ENCODE measurements at places on chromosomes 16 and 17.
A peak's percentile ranks its signal among the peaks of the same experiment; 100 is the strongest.

GRCh38 chr17:1898332-1898731, 68.5 kb downstream of the RPA1 start:
- no peak for DNase-seq

GRCh38 chr17:66432411-66432957, 130.1 kb downstream of the PRKCA start:
- DNase-seq = no peak

DNA sequence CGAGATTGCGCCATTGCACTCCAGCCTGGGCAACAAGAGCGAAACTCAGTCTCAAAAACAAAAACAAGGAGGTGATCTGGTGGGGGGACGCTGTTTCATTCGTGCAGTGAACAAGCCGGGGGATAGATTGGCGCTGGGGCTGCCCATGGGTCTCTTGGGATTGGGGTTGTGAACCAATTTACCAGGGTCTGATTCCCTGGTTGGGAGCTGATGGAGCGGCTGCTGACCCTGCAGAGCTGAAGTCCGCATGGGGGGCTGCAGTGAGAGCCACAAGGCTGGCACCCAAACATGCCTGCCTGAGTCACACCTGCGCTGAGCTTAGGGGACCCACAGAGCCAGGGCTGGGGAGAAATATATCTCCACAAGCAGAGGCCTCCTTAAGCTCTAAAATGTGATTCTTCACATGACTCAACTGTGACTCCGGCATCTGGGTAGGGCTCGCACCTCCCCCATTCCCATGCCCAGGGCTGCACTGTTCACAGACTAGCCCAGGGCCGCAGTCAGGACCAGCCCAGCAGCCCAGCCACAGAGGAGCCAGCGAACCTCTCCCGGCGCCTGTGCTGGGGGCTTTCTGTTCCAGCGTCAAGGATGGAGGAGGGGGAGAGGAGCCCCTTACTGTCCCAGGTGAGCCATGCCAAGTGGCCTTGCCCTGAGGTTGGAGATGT, 5.0 kb downstream of the TSPAN10 start:
- no peak for DNase-seq

- no peak for DNase-seq
These were observed 4.5 kb upstream of the PHAF1 start for GRCh38 chr16:67105246-67105645.

DNA sequence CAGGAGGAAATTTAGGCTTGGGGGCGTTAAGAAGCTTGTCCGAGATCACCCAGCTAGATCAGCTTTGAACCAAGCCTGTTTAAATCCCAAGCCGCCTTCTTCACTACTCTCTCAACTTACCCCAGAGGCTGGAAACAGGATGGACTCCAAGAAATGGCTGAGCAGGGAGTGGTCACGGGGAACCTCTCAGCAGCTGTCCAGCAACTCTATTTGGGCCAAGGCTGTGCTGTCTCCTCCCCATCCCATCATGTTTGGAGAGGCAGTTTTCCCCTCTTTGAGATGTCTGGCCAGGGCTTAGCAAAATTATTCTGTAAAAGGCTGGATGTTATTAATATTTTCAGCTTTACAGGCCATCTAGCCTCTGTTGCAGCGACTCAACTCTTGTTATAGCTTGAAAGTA, 305.7 kb downstream of the RBFOX1 start:
- DNase-seq = no peak

- peak; percentile 95 for DNase-seq
These were observed at the start of gene BAIAP2 for GRCh38 chr17:81034779-81035520. Gene BAIAP2, plus strand, starts transcription at chr17:81035151. Its CDS starts 104 bp downstream, at chr17:81035255.

DNA sequence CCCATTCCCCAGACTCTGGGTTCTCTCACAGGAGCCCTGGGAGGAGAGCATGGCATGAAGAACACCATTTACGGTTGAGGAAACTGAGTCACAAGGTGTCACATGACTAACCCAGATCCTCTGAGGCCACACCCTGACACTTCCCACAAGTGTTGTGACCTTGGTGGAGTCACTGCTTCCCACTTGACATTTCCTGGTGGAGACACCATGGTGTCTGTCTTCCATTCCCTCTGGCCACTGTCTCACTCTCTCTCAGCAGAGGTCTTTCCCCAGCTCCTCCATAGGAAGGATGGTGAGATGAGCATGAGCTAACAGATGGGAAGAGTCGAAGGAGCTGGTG, 116.2 kb downstream of the GNAO1 start:
- DNase-seq = no peak

- no peak for DNase-seq
These were observed 10.2 kb downstream of the SOX8 start for GRCh38 chr16:991773-992172.

GRCh38 chr16:3004319-3004718, 8.4 kb upstream of the CLDN9 start:
- no peak for DNase-seq

GRCh38 chr17:3610523-3610922, 1.3 kb upstream of the TRPV1 start:
- DNase-seq = no peak

- DNase-seq = no peak
These were observed 21.8 kb downstream of the SLC12A3 start for GRCh38 chr16:56886826-56887225.

DNA sequence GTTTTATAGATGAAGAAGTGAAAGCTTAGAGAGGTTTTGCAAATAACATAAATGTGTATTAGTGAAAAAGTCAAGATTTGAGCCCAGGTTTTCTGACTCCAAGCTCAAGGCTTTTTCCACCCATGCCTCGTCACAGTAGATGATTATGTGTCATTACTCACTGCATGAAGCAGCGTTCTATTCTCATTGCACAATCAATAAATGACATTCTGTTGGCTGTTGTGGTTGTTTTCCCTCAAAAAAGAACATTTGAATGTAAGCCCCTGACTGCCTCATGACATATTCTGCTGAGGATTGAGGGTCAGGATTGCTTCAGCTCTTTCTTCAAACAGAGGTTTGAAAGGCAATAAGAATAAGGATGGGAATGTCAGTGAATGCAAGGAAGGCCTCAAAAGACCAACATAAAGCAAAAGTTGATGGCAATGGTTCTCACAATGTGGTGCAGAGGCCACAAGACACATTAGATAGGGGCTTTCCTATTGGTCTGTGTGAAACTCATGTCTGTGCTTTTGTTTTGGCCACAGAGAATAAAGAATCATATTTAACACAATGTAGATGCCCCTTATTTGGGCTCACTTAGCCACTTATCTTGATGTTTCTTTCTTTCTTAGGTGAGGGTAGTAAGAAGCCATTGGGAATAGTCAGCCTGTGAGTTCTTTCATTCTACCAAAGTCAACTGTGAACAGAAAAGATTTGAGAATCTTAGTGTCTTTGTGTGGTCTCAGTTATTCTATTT, 5.4 kb upstream of the MMD start:
- no peak for DNase-seq

- DNase-seq = no peak
These were observed 612.1 kb upstream of the SALL1 start for GRCh38 chr16:51763072-51763661.

DNA sequence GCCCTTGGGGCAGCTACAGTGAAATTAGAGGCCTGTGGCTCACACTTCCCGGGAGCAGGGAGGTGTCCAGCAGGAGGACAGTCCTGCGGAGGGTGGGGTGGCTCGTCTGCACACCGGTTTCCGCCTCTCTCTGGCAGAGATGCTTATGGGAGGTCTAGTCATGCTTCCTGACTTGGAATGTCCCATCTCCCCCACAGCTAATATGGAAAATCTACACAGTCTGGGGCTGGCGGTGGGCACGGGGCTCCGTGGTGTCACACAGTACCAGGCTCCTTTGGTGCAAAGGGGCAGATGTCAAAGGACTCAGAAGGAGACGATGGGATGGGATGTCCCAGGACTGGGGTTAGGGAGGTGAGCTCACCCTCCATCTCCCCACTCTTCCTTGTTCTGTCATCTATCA, 44.1 kb upstream of the DOC2B start:
- DNase-seq = no peak

- no peak for DNase-seq
These were observed 36.5 kb upstream of the SIAH1 start for GRCh38 chr16:48421741-48422140.

DNA sequence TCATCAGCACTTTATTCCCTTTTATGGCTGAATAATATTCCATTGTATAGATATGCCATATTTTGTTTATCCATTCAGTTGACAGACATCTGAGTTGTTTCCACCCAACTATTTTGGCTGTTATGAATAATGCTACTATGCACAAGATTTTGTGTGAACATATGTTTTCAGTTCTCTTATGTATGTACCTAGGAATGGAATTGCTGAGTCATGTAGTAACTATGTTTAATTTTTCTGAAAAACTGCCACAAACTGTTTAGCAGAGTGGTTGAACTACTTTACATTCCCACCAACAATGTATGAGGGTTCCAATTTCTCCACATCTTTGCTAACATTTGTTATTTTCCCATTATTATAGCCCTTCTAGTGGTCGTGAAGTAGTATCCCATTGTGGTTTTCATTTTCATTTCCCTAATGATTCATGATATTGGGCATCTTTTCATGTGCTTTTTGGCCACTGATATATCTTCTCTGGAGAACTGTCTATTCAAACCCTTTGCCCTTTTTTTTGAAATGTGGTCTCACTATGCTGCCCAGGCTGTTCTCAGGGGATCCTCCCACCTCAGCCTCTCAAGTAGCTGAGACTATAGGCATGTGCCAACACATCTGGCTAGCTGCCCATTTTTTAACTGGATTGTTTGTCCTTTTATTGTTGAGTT, 26.3 kb downstream of the SMURF2 start:
- DNase-seq = no peak

GRCh38 chr17:43314611-43315011, 80.8 kb upstream of the RNU2-1 start:
- no peak for DNase-seq

DNA sequence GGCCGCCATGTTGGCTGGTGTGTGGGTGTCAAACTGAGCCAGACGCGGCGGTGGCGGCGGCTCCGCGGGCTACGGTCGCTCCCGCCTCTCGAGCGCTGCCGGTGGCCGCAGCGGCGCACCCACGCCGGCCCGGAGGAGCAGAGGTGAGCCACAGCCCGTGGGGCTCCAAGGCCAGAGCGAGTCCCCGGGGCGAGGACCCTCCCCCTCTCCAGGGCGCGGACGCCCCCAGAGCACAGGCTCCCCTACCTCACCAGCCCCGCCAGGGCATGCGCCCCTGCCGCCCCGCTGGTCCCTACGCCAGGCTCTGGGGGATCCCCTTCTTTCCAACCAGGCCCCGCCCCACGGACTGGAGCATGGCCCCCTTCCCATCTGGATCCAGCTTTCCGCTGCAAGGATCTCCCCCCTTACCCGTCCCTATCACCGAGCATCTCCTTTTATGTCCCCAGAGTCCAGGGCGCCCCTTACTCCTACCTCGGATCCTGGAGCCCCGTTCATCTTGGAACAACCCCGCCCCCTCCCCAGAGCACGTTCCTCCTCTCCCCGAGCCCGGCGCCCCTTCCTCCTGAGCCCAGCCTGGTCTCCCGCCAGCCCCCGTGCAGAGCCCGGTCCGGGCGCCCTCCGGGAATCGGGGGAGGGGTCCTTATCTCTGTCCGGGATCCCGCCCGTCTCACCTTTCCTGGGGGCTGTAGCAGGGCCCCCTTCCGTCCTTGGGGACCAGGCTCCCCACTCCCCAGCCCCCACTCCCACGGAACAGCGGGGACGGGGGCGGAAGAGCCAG, 412 bp downstream of the EPN2 start:
- DNase-seq = peak; percentile 81

DNA sequence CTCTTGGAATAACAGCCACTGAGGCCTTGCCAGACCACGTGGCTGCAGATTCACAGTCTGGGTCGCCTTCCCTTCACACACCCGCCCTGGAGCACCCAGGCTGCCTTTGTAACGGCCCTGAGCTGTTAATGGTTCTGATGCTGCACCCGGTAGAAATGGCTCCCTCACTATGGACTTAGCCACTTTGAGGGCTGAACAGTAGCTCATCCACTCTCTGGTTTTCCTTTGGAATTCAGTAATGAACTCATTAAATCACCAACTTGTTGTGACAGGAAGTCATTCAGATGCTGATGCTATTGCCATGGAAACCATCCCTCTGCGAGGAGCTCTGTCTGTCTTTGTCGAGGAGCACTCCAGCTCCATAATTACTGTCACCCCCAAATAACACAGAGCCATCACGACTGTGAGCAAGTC, 59.2 kb downstream of the CDK5R1 start:
- no peak for DNase-seq

DNA sequence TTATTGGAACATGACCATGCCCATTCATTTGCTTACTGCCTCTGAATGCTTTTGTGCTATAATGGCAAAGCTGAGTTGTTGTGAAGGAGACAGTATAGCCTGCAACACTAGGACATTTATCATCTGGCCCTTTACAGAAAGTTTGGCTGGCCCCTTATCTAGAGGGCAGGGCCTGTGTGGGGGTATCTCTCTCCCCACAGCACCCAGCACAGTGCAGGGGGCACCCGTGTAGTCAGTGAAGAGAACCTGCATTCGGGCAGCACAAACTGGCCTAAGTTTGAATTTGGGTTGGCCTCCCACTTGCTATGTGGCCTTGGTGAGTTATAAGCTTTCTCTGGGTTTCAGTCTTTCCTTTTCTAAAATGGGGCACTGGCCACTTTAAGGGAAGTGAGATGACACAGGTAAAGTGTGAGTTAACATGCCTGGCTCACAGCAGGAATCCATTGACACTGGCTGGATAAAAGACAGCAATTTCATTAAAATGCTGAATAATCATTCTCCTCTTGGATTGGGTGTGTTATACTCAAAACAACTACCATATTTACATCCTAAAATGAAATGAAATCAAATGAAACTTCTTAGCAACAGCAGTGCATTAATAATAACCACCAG, 12.1 kb downstream of the UBE2O start:
- DNase-seq = no peak

GRCh38 chr16:56547120-56547948, 17.5 kb upstream of the MT4 start:
- DNase-seq = peak; percentile 8

DNA sequence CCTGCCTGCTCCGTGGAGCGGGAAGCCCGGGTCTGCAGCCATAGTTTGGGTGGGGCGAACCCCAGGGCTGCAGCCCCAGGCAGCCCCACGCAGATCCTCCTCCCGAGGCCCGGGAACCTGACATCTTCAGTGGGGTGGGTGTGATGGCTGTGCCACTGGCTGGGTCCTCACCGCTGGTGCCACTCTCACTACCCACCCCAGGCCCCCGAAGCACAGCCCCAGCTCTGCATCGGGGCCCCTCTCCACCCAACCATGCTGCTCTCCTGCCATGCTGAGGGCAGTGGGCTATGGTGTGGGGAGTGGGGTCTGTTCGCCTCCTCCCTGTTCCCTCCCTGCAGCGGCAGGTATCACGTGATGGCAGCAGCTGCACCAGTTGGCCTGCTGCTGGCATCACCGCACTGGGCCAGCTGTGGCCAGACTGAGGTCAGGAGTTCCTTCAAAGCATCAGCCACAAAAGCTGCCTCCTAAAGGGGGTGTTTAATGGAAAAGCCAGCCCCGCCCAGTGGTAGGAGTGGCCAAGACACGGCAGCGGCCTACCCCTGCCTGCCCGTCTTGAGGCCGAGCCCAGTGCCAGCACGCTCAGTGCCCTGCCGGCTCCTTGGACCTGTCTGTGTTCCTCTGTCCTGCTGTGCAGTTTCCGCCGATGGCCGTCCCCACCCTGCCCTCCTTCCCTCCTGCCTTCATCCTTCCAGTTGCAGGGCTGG, 10.8 kb downstream of the KCTD5 start:
- no peak for DNase-seq

- peak; percentile 79 for DNase-seq
These were observed 6.6 kb upstream of the JUP start for GRCh38 chr17:41792845-41793783.
